ENCODE measurements at places on chromosomes 5 and 9.
A peak's percentile ranks its signal among the peaks of the same experiment; 100 is the strongest.

- peak; percentile 80 for DNase-seq
These were observed 308.4 kb upstream of the MEF2C start for GRCh38 chr5:89191374-89191773.

DNA sequence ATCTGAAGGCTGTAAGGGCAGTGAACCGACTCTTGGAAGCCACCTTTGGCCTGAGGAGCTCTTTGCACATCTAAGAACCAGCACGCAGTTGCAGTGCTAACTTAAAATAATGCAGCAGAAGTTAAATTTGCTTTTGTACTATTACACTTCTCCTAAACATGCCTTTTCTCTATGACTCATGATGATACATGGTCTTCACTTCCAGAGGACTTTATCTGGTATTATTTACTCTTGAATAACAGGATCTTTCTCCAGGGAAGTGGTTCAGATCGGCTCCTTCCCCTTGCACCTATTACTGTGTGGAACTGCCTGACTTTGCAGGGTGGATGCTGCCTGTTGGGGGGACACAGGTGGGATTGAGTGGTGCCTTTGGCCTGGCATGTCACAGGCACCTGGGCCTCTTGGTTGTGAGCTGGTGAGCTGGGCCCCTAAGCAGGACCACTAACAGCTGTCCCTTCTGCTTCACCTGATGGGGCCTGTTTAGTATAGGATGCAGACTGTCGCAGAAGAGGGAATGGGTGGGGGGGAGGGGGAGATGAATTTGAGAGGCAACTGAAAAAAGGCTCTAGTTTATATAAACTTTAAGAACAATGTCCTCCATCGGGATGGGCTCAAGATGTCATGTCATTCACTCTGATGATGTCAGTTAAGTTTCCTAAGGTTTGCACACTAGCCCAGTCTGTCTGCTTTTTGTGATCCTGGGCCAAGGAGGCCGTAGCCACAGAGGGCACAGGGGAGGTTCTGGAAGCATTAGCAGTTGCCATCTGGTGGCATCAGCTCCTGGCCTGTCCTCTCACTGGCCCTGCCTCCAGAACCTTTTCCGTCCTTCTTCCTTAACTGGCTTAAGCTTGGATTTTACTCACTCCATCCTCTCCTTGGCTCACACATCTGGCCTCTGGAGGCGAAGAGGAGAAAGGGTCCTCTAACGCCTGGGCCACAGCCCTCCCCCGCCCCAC is 33.9 kb upstream of the GABBR2 start:
- DNase-seq = no peak

DNA sequence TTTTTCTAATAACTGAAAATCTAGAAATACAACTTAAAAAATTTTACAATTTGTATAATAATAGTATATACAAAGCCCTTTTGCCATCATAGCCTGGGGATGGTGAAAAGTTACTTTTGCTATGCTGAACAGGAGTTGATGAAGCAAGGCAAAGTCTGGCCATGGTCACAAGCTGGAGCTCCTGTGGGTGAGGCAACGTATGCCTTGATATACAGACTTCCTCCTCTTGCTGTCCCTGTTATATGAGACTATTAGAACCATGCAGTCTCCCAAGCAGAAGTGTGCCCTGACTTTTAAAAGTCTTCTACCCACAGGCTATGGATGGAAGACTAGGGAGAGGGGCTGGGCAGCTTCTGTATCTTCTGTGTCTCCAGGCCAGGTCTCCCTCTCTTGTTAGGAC is 15.7 kb downstream of the FAM151B start:
- DNase-seq = no peak

DNA sequence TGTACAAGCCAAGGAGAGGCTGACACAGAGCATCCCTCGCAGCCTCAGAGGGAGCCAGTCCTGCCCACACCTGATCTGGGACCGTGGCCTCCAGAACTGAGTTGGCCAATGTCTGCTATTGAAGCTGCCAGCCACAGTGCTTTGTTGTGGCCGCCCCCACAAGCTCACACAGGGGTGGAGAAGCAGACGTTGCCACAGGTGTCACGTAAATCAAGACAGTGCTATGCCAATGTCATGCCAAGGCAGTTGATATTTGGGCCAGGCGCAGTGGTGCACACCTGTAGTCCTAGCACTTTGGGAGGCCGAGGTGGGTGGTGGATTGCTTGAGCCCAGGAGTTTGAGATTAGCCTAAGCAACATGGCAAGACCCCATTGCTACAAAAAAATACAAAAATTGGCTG is 17.3 kb upstream of the TERT start:
- DNase-seq = no peak

GRCh38 chr5:172931001-172931536 is 28.2 kb upstream of the RPL26L1 start:
- DNase-seq = no peak

DNA sequence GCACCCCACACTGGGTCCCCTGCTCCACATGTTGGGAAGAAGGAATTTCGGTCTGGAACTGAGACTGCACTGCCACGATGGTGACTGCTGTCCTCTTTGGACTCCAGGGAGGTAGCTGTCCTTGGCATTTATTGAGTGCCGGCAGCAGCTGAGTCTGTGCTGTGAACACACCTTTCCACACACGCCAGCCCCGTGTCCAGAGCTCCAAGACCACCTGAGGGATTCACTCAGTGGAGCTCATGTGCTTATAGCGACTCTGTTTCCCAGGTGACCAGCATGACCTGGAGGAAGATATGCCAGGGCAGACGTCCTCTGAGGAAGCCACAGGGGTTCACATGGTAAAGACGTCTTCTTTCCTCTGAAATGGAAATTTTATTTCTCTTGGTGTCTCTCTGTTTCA is 33.2 kb upstream of the FLT4 start:
- no peak for DNase-seq

DNA sequence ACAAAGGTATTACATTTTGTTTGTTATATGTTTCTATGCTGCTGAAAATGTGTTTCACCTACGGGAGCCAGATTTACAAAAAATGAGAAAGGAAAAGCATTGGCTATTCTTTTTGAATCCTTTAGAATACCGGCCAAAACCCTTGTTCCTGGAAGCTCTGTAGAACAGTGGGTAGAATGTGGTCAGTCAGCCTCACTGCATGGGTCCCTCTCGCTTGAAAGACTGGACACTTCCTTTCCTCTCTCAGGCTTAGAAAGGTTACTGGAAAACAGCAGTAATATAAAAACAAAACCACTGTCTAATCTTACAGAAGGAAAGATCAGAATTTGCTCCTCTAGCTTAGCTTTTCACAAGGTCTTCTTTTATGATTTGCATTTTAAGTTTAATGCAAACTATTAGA is 45.1 kb downstream of the OSTF1 start:
- DNase-seq = no peak

GRCh38 chr9:8408575-8409190 is 609.1 kb upstream of the DMAC1 start:
- no peak for DNase-seq

DNA sequence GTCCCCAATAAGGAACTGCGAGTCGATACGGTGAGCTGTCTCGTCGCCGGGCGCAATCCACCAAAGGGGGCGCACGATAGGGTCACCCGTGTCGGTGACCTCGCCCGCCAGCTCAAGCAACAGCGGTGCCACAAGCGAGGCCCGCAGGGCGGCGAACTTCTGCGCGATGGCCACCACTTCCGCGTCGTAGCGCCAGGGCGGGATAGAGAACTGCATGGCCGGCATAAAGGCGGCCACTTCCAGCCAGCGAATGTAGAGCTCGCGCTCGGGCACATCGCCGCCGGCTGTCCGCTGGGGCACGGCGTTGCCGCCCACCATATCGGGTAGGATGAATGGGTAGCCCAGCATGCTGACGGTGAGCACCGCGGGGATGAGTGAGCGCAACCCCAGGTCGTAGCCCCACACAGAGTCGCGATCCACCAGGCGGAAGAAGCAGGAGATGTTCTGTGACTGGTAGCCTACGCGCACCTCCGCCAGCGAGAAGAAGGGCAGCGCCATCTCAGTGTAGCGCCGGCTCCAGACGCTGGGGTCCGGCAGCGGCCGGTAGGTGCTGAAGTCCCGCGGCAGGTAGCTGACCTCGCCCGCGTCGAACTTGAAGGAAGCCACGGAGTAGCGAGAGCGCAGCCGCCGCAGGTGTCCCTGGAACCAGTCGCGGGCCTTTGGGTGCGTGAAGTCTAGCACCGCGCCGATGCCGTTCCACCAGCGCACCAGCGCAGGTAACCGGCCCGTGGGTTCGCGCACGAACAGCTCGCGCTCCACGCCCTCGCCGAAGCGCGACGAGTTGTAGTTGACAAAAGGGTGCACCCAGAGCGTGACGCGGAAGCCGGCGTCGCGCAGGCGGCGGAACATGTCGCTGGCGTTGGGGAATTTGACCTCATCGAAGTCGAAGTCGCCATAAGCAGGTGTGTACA is 5.5 kb downstream of the MYORG start:
- no peak for DNase-seq

- DNase-seq = no peak
These were observed 23.4 kb downstream of the PHF2 start for GRCh38 chr9:93599571-93600403.

DNA sequence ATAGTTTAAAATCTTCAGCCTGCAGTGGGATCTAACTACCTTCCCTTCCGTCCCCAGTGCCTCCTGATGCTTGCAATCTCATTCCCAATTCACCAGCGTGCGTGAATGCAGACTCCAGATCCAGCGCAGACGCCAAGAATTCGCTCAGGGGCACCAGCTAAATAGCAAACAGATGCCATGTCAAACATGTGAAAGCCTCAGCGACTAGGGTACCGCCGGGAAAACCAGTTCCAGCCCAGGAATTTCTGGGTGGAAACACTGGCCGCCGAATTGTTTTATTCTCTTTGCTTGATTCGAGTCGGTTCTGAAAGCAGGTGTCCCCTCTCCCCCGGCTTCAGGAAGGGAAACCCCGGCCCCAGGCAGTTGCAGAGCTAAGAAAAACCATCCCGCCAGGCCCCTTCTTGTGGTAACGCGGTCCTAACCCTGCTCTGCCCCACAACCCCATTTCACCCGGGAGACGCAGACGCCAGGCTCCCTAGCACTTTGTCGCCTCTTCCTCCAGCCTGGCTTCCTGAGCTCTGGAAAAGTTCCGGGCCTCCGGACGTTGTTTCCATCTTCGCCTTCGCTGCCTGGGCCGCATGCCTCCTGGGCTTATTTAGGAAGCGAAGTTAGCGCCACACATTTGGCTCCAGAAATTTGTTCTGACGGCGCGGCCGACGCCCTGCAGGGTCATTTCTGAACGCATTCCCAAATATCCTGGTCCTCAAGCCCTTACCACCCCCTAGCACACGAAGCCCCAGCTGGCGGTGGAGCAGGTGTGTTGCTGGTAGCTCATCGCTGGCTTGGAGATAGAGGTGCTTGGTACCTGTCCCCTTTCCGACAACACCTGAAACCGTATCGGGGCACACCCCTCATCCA is 665 bp upstream of the LVRN start:
- DNase-seq = peak; percentile 49

- no peak for DNase-seq
These were observed 29.4 kb downstream of the SMAD5 start for GRCh38 chr5:136162008-136162407.

DNA sequence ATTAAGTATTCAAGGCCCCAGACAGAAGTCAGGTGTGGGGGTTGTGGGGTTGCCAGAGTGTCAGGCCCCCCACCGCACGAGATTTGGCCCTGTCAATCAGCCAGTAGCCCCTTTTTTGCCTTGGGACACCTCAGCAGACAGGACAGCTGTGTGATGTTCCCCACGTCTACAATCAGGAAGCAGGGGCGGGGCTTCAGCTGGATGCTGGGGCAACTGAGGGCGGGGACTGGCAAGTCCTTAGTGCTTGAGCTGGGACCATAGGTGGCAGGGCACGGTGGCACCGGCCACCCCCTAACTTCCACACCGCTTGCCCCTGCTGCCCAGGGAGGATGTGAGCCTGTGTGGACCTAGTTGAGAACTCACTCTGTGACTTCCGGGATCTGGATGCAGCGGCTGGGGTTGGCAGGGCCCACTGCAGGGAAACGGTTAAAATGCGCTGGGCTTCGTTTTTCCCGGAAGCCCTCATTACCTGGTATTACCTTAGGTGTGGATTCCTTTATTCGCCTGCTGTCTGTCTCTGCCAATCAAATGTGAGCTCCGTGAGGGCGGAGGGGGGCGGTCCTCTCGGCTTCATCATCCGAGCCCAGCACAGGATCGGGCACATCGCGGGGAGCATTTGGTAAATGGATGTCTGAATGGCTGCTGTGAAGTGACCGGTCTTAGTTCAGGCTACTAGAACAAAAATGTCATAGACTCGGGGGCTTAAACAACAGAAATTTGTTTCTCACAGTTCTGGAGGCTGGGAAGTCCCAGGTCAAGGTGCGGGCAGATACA is 7.5 kb upstream of the GTF3C5 start:
- DNase-seq = no peak

- peak; percentile 80 for DNase-seq
These were observed 123.7 kb downstream of the EBF1 start for GRCh38 chr5:158976035-158976434.

- DNase-seq = no peak
These were observed 36.8 kb upstream of the STARD4 start for GRCh38 chr5:111548992-111549649.

DNA sequence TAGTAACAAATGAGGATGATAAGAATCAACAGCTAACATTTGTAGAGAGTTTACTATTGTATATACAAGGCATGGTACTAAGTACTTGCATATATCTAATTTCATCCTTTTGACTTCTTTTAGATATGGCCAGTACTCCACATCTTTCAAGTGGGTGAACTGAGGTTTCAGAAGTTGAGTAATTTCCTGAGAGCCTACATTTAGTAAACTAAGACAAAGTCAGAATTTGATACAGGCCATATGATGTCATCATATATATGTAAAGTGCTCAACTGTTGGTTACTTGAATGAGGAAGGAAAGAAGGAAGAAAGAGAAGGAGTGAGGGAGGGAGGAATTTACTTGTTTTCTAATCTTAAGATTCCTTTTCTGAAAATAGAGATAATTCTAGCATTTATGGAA is 52.8 kb downstream of the GRIA1 start:
- no peak for DNase-seq

- no peak for DNase-seq
These were observed 242.4 kb upstream of the MEF2C start for GRCh38 chr5:89125372-89125771.

DNA sequence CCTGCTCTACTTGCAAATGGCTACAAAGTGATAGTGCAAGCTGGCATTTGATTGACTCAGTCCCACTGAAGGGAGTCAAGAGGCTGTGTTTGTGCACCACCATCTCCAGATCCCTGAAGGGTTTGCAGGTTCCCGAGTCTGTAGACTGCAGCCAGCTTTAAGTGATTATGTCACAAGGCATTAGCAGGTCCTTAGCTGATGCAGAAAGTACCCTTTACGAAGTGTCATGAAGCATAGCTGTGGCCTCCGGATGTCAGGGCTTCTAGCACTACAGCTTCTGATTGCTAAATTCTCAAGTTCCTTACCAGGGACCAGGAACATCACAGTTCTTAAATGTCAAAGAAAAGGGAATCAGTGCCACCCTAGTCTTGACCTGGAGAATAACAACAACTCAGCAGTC is 311.3 kb upstream of the TRPC7 start:
- DNase-seq = no peak

DNA sequence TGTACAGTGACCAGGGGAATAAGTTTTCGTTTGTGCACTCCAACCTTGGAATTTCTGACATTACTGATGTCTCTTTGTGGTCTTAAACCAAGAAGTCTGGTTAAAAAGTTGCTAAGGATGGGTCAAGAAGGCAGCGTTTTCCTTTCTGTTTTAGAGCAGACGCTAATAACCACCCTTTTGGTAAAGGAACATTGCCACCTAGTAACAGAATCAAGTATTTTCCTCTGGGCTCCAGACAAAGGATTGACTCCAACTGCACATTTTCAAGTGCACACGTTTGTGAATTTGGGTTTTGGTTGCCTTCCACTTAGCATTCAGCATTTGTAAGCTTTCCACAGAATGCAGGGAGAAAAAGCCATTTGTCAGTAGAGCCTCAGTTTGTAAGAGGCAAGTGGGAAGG is 22.2 kb upstream of the CEP78 start:
- peak; percentile 63 for DNase-seq

GRCh38 chr5:154714266-154714986 is 40.8 kb upstream of the LARP1 start:
- peak; percentile 23 for DNase-seq
